ENCODE measurements at places on chromosomes 13 and 19. TPM values are rescaled to one million over a fixed set of nuclear protein-coding genes. Genes with fewer than 3 reads are reported as not detected.

GRCh38 chr19:2214251-2214650 lies 21.9 kb downstream of the PLEKHJ1 start:
- peaks cover 12% of the 10 kb centered on the region for H3K36me3 ChIP-seq
- no peak for DNase-seq
- H3K4me1 ChIP-seq, result no peaks in the 10 kb centered on the region
- H3K4me3 ChIP-seq, result no peak overlapping the region

DNA sequence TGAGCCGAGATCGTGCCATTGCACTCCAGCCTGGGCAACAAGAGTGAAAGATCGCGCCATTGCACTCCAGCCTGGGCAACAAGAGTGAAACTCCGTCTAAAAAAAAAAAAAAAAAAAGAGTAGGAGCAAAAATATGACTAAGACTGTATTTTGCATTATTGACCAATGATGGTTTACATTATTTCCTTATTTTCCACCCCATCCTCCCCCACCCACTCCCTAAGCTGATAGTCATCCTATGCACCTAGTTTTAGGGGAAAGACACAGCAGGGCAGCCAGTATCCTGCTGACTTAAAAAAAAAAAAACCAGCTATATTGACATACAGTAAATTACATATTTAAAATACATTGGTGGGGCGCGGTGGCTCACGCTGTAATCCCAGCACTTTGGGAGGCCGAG lies 25.1 kb downstream of the VAV1 start:
- no peak overlapping the region for H3K27ac ChIP-seq
- H3K4me3 ChIP-seq, result no peak overlapping the region
- no peaks in the 10 kb centered on the region for H3K27me3 ChIP-seq
- DNase-seq, result no peak
- peaks cover 15% of the 10 kb centered on the region for H3K4me1 ChIP-seq

DNA sequence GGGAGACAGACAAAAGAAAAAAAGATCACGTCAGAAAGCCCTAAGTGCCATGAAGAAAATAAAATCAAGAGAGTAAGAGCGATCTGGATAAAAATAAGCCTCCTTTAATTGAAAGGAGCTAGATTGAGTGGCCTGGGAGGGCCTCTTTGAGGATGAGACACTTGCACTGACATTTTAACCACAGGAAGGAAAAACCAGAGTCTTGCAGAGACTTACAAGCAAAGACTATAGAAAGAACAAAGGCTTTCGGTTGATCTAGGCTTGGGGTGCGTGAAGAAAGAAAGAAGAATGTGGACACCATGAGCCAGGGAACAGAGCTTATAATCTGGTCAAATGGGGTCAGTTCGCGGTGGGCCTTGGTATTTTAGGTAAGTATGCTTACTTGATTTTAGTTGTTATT lies 342.7 kb downstream of the COG6 start:
- no peak overlapping the region for H3K4me3 ChIP-seq
- H3K27me3 ChIP-seq, result no peaks in the 10 kb centered on the region
- H3K36me3 ChIP-seq, result no peaks in the 10 kb centered on the region
- no peaks in the 10 kb centered on the region for H3K4me1 ChIP-seq
- H3K27ac ChIP-seq, result no peak overlapping the region
- no peak for DNase-seq

- H3K27me3 ChIP-seq, result no peaks in the 10 kb centered on the region
- DNase-seq, result no peak
- peaks cover 4% of the 10 kb centered on the region for H3K4me1 ChIP-seq
- no peak overlapping the region for H3K27ac ChIP-seq
- H3K36me3 ChIP-seq, result no peaks in the 10 kb centered on the region
Observed at GRCh38 chr13:99217461-99218110, 16.9 kb downstream of the UBAC2 start.

The BEST2 gene
- total RNA-seq, result not detected

The LRRC4B gene
- not detected for total RNA-seq
